ENCODE measurements at places on chromosomes 4 and X.
A peak's percentile ranks its signal among the peaks of the same experiment; 100 is the strongest.

GRCh38 chrX:31179203-31179602, 107.4 kb upstream of the FTHL17 start:
- no peak for DNase-seq
- H3K4me3 ChIP-seq = no peak overlapping the region
- no peaks in the 10 kb centered on the region for H3K4me1 ChIP-seq

DNA sequence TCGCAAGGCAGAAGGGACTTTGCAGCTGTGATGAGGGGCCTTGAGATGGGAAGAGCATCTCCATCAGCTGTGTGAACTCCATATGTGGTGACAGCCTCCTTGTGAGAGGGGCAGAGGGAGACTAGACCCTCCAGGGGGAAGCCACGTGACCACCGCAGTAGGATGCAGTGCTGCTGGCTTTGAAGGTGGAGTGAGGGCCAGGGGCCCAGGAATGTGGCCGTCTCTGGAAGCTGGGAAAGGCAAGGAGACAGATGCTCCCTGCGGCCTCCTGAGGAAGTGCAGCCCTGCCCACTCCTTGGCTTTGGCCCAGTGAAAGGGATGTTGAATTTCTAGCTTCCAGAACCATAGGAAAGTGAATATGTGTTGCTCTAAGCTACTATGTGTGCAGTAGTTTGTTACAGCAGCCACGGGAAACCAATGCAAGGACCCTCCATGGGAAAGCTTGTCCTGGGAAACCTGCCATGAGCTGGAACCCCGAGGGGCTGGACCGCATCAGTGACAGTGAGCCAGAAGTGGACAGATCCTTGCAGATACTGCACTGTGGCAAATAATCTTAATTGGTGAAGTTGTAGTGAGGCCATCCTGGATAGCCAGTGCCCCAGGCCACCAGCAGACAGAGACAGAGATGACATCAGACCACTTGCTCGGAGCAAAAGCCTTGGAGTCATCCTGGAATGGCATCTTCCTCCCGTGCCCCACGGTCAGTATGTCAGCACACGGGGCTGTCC, 35.4 kb upstream of the SORCS2 start:
- no peak overlapping the region for H3K27ac ChIP-seq
- no peaks in the 10 kb centered on the region for H3K27me3 ChIP-seq
- no peaks in the 10 kb centered on the region for H3K36me3 ChIP-seq
- no peak for DNase-seq
- no peak overlapping the region for H3K4me3 ChIP-seq
- no peaks in the 10 kb centered on the region for H3K4me1 ChIP-seq

GRCh38 chrX:17567821-17568220, 169.5 kb upstream of the SCML1 start:
- H3K27ac ChIP-seq = no peak overlapping the region
- no peaks in the 10 kb centered on the region for H3K27me3 ChIP-seq
- no peak for DNase-seq
- no peak overlapping the region for H3K4me3 ChIP-seq
- H3K36me3 ChIP-seq = no peaks in the 10 kb centered on the region

- H3K36me3 ChIP-seq = no peaks in the 10 kb centered on the region
- H3K27me3 ChIP-seq = no peaks in the 10 kb centered on the region
- no peak overlapping the region for H3K4me3 ChIP-seq
- peaks cover 29% of the 10 kb centered on the region for H3K4me1 ChIP-seq
- H3K27ac ChIP-seq = peak overlapping the region; percentile 23
- no peak for DNase-seq
Observed at GRCh38 chrX:49879656-49880277, 483 bp downstream of the USP27X start.

GRCh38 chr4:142287371-142287770, 558.7 kb downstream of the INPP4B start:
- H3K4me3 ChIP-seq = no peak overlapping the region
- no peaks in the 10 kb centered on the region for H3K27me3 ChIP-seq
- peaks cover 5% of the 10 kb centered on the region for H3K4me1 ChIP-seq
- H3K36me3 ChIP-seq = peaks cover 5% of the 10 kb centered on the region

DNA sequence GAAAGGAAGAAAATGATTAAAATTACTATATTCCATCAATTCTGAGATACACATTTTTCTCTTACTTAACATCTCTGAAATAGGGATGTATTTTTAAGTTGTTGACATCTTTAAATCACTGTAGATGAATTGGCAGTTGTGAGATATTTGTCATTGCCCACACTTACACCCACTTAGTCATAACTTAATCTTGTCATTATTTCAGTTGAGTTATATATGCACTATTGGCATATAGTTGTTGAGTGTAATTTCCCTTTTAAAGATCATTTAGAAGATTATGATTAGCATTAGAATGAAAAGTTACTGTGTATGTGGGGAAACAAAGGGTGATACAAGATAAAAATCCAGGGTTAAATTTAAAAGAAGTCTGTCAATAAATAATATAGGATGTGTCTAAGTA, 2.2 kb downstream of the AIMP1 start:
- H3K27ac ChIP-seq = no peak overlapping the region
- peaks cover 13% of the 10 kb centered on the region for H3K4me1 ChIP-seq
- H3K27me3 ChIP-seq = no peaks in the 10 kb centered on the region

DNA sequence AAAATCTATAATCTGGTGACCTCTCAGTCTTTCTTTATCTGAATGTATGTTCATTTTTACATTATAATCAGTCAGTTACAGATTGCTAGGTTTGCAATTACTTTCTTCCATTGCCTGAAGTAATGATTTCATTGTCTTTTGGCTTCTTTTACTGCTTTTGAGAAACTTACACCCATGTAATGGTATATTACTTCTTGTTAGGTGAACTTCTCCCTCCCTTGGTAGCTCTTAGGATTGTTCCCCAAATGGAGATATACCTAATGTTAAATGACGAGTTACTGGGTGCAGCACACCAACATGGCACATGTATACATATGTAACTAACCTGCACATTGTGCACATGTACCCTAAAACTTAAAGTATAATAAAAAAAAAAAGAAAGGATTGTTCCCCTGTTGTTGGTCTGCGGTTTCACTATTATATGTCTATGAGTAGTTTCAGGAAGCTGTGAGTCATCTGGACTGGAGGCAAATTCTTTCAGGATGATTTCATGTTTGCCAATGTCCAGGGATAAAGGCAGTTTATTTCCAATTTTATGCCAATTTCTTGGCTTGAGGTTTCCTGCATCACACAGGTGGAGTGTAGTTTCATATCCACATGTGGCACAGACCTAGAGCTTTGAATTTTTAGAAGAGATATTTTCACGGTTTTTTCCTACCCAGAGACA, 21.8 kb downstream of the SPANXC start:
- H3K36me3 ChIP-seq = no peaks in the 10 kb centered on the region
- H3K4me1 ChIP-seq = no peaks in the 10 kb centered on the region
- H3K4me3 ChIP-seq = no peak overlapping the region
- no peak for DNase-seq

DNA sequence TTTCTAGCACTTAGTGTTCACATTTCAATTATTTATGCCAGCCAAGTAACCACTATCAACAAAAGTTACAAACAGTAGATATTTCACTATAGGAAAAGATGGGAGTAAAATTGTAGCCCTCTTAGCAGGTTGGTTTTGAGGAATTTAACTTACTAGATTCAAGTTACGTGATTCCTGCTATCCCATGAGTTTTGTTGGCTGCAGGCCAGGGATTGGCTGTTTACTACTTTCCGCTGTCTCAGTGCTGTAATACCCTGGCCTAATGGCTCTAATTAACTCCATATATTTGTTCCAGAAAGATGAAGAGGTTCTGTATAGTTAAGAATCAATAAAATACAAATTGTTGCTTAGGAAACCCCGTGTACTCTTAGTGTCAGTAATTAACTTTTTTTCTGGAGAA, 55.5 kb upstream of the MAGED1 start:
- no peaks in the 10 kb centered on the region for H3K36me3 ChIP-seq
- H3K4me1 ChIP-seq = no peaks in the 10 kb centered on the region
- no peaks in the 10 kb centered on the region for H3K27me3 ChIP-seq
- DNase-seq = no peak
- H3K27ac ChIP-seq = no peak overlapping the region

DNA sequence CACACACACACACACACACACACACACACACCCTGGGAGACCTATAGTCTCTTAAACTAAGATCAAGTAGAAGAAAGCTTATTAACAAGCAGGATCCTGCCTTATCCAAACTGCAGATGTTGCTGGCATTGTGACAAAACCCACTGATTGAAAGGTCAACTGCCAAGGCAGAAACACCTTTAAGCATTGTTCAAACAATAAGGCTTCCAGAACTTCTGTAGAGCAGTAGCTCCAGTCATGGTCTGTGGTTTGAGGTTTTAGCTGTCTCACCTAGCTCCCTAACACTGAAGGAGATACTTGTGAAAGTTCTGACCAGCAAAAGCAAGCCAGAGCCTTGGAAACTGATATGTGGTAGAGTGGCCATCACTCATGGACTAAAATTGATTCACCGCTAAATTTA, 59.8 kb downstream of the PTCHD1 start:
- no peaks in the 10 kb centered on the region for H3K4me1 ChIP-seq
- no peak for DNase-seq
- H3K27ac ChIP-seq = no peak overlapping the region
- H3K27me3 ChIP-seq = no peaks in the 10 kb centered on the region

GRCh38 chrX:104921584-104922205, 298.8 kb downstream of the TEX13A start:
- no peak overlapping the region for H3K27ac ChIP-seq
- H3K4me1 ChIP-seq = no peaks in the 10 kb centered on the region
- DNase-seq = no peak
- H3K36me3 ChIP-seq = no peaks in the 10 kb centered on the region
- H3K27me3 ChIP-seq = no peaks in the 10 kb centered on the region
- H3K4me3 ChIP-seq = no peak overlapping the region

GRCh38 chrX:108437349-108438109, 693 bp downstream of the COL4A6 start:
- H3K4me1 ChIP-seq = no peaks in the 10 kb centered on the region
- peaks cover 15% of the 10 kb centered on the region for H3K27me3 ChIP-seq
- no peak overlapping the region for H3K4me3 ChIP-seq
- H3K27ac ChIP-seq = no peak overlapping the region
- no peak for DNase-seq

DNA sequence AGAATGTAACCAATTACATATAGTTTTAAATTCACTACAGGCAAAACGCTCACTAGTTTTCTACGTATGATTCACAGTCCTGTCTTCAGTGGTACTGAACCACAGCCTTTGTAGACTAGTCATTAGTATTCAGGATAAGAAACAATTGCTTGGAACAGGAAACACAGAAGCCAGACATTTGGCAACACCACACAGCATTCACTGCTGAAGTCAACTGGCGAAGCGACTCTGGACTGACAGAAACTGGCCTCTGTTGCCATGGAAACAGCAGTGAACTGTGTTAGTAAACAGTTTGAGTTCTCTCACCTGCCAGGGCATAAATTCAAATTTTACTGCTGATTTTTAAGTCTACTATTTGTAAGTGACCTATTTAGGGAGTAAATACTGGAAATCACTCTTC, 57.6 kb downstream of the MAPK10 start:
- DNase-seq = no peak
- H3K27ac ChIP-seq = no peak overlapping the region
- H3K4me1 ChIP-seq = no peaks in the 10 kb centered on the region
- H3K4me3 ChIP-seq = no peak overlapping the region

- peaks cover 28% of the 10 kb centered on the region for H3K4me1 ChIP-seq
- H3K4me3 ChIP-seq = no peak overlapping the region
- H3K36me3 ChIP-seq = no peaks in the 10 kb centered on the region
- peak overlapping the region; percentile 71 for H3K27ac ChIP-seq
- peak; percentile 56 for DNase-seq
- no peaks in the 10 kb centered on the region for H3K27me3 ChIP-seq
Observed at GRCh38 chrX:48934581-48935300, 15.9 kb upstream of the PIM2 start.

- H3K27me3 ChIP-seq = no peaks in the 10 kb centered on the region
- no peaks in the 10 kb centered on the region for H3K36me3 ChIP-seq
- DNase-seq = no peak
- H3K4me1 ChIP-seq = no peaks in the 10 kb centered on the region
- no peak overlapping the region for H3K4me3 ChIP-seq
Observed at GRCh38 chrX:24231131-24231540, 81.6 kb downstream of the ZFX start.

GRCh38 chr4:186634591-186635128, 79.3 kb upstream of the MTNR1A start:
- no peak for DNase-seq
- no peaks in the 10 kb centered on the region for H3K4me1 ChIP-seq
- no peaks in the 10 kb centered on the region for H3K36me3 ChIP-seq
- H3K4me3 ChIP-seq = peak overlapping the region; percentile 15

DNA sequence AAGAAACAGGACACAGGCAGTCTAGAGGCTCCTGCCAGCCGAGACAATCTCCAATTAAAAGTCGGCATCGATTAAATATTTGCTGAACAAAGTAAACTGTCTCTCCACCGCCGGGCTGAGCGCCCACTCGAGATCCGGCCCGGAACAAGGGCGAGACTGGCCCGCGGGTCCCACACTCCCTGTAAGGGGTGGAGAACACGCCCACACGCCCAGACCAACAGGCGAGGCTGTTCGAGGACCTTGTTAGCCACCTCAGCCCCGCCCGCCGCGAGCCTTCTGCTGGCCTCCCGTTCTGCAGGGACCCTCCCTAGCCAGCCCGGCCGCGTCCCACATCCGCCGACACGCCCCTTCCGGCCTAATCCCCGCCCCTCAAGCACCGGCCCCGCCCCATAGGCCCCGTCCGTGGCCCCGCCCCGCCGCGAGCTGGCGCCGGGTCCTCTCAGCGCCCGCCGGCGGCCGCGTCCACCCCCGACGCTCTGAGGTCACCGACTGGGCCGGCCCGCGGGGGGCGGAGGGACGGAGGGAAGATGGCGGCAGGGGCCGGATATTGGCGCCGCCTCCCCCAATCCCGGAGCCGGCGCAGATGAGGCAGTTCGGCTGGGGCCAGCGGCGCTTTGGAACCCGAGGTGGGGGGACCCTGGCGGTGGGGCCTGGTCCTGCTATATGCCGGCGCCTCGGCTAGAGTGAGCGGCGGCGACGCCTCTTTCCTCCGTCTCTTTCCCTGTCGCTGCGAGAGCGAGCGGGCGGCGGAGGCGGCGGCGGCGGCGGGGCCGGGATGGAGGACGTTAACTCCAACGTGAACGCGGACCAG, at the start of gene SLAIN2:
Gene SLAIN2, plus strand, starts transcription at position 565 of the 811 bp plus-strand sequence. Its CDS starts 211 bp downstream, at position 776.
- no peaks in the 10 kb centered on the region for H3K36me3 ChIP-seq
- DNase-seq = peak; percentile 92
- H3K4me1 ChIP-seq = peaks cover 16% of the 10 kb centered on the region

DNA sequence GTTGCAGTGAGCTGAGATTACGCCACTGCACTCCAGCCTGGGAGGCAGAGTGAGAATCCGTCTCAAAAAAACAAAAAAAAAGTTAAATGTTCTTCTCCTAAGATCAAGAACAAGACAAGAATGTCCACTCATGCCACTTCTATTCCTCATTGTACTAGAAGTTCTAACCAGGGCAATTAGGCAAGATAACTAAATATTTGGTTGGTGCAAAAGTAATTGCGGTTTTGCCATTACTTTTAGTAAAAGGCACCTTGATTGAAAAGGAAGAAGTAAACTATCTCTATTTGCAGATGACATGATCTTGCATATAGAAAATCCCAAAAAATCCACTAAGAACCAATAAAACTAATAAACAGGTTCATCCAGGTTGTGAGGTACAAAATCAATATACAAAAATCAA, 24.0 kb upstream of the SLC7A3 start:
- H3K27me3 ChIP-seq = no peaks in the 10 kb centered on the region
- DNase-seq = no peak
- H3K27ac ChIP-seq = no peak overlapping the region
- no peak overlapping the region for H3K4me3 ChIP-seq
- no peaks in the 10 kb centered on the region for H3K4me1 ChIP-seq
- H3K36me3 ChIP-seq = no peaks in the 10 kb centered on the region

All from T-cell (primary cell).